ENCODE measurements at places on chromosomes 3 and 15.

DNA sequence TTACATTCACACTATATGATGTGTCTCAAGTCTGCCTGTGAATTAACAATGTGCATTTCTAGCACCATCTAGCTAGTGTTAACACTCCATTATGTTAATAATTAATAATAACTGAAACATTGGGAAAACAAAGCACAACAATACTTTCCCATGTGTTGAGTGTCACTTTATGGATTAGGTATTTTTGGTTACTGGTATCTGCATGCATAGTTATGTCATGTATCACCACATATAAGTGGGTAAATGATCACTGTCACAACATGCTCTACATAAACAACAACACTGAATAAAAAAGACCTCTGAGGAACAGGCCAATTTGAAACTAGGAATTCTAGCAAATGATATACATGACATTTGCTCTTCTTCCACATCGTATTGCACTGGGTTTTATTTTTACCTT lies 74.7 kb downstream of the MLH1 start:
- DNase-seq: no peak

- DNase-seq: no peak
Measured at GRCh38 chr3:153658136-153658535, 463.1 kb upstream of the ARHGEF26 start.

- DNase-seq: no peak
Measured at GRCh38 chr3:72957297-72957696, 39.3 kb upstream of the PPP4R2 start.

DNA sequence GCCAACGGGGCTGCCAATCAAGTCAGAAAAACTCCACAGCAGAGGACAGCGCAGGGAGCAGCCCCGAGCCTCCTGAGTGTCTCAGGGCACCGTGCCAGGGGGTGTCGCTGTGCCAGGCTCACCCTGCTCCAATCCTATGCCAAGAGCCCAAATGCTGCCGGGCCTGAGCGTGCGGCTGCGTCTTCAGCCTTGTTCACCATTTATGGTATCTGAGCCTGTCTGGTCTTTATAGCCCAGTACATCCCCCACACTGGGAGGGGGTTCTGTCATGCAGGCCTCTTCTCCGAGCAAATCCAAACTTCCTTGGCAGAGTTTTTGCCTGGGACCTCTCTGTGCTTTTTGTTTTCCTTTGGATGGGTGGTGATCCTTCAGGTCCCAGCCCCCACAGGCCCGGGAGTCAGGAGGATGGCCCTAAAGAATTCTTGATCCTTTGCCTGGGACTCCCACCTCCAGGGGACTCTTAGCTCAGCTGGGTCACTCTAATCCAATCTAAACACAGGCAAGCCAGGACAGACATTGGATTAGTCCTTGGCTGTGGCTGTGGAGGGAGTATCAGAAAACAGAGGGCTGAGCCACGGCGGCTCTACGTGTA lies 135.1 kb upstream of the HACD2 start:
- DNase-seq: no peak

All from GM10248 (cell line).